ENCODE measurements at places on chromosomes 12 and 14. TPM values are rescaled to one million over a fixed set of nuclear protein-coding genes. Genes with fewer than 3 reads are reported as not detected.

GRCh38 chr14:90109858-90110257 is 48.1 kb downstream of the KCNK13 start:
- DNase-seq, result no peak

The KRT7 gene
- 7.0 TPM for total RNA-seq

The LYZ gene
- not detected for total RNA-seq

- DNase-seq, result no peak
These were observed 1.6 kb downstream of the SETD1B start for GRCh38 chr12:121805171-121806008.

- DNase-seq, result no peak
These were observed 159.9 kb upstream of the ALG10B start for GRCh38 chr12:38156497-38157245.

DNA sequence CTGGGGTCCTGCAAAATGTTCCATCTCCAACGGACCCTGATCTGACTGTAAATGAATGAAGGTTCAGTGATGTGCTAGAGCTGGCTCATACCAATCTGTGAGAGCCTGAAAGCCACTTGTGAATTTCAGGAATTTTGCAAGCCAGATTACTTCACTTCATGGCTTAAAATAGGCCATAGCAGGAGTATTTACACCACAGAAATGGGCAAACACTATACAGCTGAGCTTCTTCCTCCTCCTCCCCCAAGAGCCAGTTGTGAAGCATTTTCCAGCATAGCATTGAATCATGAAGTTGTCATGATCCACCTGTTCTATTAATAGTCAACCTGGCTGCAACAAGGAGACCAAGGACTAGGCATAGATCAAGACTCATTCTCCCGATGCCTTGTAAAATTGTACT is 141.3 kb upstream of the RASSF8 start:
- no peak for DNase-seq

- peak; percentile 40 for DNase-seq
These were observed 69.0 kb upstream of the BMP4 start for GRCh38 chr14:54025661-54026060.

GRCh38 chr12:58177366-58177765 is 236.0 kb downstream of the ATP23 start:
- no peak for DNase-seq

DNA sequence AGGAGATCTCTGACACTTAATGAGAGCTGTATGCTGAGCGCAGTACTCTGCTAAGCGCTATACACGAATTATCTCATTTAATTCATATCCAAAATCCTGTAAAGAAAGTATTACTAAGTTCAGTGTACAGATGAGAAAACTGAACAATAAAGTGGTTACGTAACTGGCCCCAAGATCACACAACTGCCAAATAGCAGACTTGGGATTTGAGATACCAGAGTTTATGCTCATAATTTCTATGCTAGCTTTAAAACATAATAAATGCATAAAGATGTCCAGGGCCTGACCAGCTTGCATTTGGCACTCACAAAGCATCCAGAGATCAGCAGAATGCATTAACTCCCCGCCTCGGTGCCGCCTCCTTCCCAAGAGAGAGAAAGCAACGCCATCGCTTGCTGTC is 83.2 kb upstream of the PWP1 start:
- no peak for DNase-seq

DNA sequence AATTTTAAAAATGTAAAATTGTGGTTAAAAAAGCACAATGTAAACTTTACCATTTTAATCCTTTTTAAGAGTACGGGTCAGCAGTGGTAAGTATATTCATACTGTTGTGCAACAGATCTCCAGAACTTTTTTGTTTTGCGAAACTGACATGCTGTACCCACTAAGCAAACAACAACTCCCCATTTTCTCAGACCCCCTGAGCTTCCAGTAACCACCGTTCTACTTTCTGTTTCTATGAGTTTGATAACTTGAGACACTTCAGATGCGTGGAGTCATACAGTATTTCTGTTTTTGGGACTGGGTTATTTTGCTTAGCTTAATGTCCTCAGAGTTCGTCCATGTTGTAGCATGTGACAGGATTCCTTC is 38.0 kb downstream of the CHST11 start:
- DNase-seq, result no peak

- DNase-seq, result no peak
These were observed 222.6 kb downstream of the NUAK1 start for GRCh38 chr12:105915997-105916759.

DNA sequence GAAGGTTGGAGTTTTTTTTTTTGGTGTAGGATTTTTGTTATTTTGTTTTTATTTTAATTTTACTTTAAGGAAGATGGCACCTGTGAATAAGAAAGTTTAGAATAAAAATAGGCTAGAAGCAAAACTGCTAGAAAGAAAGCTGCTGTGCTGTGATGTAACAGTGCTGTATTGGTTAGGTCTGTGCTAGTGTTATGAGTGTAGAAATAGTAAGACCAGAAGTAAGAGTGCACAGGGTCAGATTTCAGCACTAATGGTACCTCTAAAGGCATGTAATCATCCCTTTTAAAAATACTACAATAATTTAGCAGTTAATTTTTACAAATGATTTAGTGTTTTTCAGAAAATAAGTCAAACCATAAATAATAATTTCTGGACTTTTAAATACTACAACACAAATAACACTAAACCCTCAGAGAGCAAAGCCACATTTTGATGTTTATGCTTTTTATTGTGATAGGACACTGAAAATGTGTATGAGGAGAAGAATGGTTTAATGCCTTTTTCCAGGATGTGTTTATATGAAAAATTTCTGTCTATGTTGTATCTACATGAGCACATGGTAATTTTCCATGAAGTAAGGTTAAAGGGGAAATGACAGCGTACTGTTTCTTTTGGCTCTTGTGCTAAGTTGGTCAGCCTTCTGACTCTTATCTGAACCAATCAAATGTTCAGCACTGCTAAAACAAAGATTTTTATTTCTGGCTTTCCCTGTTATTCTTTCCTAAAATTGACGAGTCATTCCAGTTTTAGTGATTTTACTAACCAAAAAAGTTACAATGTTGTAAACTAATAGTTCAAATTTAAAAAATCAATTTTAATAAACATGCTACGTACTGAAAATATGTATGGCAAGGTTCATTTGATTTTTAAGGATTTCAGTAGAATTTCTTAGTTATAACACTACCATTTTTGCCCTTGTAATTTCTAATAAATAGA is 96.1 kb downstream of the PPHLN1 start:
- peak; percentile 99 for DNase-seq

The PZP gene
- total RNA-seq, result 0.26 TPM

DNA sequence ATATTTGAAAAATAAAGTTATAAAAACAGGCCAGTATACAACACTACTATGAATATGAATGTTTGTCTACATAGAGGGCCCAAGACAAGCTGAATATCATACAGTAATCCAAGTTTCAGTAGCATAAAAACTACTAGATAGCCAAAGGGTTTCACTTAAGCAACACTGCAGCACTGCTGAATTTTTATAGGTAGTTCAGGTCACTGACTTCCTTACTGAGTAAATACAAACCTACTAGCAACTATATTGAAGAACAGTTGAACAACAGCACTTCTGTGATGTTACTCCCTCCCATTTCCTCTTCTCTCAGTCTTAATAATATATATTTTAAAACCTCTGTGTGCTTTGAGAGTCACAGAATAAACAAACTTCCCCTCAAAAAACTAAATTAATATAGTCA is 42.7 kb downstream of the GTF2A1 start:
- DNase-seq, result no peak

- no peak for DNase-seq
These were observed 12.1 kb downstream of the SPX start for GRCh38 chr12:21538061-21538653.

- no peak for DNase-seq
These were observed 3.8 kb upstream of the CDKL1 start for GRCh38 chr14:50400461-50400860.

DNA sequence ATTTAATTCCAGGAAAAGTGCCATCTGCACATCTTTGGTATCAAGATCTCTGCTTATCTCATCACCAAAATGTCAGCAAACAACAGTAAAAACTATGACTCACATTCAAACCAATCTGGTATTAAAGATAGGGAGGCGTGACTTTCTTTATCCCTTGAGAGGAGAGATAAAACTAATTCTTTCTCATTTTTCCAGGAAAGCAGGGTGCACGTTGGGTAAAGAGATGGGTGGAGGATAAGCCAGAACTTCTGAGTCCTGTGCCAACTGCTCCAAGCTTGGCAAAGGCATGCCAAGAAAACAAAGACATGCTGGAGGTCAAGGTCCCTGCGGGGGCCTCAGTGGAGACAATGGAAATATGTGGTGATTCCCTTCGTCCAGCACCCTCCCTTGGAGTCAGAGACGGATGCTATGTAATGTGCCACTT is 225.8 kb upstream of the PLXNC1 start:
- DNase-seq, result no peak

The IFI27L1 gene
- total RNA-seq, result 13.0 TPM

DNA sequence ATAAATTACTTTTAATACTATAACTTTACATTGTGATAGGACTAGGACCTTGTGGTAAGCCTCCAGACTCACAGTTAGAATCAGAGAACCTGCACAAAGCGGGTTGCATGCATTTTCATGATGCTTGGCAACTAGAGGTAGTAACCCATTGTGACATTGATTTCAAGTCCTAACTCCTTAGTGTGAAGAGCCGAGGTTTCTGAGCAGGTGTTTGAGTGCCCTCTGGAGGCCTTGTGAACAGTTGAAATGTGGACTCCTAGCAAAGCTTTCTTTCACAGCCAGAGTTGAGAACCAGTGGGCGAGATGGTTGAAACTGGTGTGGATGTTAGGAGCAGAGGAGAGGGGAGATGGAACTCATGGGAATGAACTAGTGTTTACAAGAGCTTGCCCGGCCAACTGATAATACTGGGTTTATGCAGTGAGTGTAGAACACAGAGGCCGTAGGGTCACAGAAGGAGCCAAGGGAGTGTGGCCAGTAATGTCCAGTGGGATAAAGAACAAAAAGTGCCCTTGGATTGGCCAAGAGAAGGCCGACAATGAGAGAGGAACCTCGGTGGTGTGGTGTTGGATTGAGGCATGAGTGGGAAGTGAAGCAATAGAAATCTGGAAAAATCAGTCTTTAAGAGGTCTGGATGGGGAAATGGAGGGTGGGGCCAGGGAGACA is 10.9 kb downstream of the ZNF664 start:
- DNase-seq, result peak; percentile 78

GRCh38 chr12:27970401-27971120 is 2.0 kb downstream of the PTHLH start:
- peak; percentile 13 for DNase-seq

DNA sequence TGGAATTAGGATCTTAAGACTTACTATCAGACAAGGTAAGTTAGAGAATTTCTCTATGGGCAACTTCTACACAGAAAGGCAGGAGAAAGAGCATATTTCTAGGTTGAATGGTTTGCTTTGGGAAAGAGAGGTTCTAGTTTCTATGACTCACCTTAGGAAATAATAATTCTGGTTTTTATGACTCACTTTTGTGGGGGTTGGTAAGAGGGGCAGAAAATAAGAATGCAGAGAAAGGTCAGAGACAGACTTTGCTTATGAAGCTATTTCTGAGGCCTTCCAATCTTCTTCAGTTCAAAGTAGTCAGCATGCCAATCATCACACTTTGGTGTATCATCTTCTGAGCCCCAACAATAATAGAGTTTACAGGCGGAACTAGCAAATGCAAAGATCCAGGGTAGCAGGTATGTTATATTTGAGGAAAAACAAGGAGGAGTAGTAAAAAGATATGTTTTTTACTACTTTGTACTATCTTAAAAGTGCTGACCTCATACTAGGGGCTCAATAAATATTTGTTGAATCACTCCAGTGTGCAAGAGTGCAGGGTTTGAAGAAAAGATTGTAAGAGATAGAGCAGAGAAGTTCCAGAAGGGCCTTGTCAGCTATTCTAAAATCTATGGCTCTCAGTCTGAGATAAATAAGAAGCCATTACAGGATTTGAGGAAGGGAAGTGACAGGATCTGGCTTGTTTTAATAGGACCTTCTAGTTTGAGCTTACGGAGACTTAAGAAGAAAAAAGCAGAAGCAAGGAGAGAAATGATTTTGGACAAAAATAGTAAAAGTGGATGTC is 56.7 kb upstream of the LRFN5 start:
- DNase-seq, result no peak

DNA sequence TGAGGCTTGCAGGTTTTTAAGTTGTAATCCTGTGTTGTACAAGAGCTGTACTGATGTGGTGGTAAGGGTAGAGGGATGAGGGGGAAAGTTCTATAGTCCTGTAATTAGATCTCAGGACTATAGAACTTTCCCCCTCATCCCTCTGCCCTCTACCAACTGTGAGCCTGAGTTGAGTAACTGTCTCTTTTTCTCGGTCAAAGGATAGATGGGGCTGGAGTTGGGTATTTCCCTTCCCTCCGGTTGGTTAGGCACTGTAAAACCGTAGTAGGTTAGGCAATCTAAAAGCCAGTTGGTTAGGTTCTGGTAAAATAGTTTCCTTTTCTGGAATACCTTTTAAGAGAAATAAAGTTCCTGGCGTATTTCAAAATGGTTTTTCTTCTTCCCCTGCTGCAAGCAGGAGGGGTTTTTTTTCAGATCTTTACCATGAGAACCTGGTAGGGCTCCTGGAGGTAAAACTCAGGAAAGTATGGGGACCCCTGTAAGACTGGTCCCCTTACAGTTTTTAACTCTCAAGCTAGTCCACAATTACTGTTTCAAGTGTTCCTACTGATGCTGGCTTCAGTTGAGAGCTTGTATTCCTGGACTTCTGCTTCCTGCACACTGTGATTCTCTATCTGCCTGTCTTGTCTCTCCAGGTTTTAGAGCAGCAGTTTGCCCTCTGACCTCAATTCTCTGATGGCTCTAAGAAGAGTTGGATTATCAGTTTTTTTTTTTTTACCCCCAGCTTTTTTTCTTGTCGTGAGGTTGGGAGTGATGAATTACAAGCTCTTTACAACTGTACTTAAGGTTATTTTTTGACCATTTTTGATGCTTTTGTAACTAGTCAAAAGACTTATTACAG is 58.7 kb downstream of the FUT8 start:
- no peak for DNase-seq

The RAB5B gene
- 37.2 TPM for total RNA-seq

The FRS2 gene
- total RNA-seq, result 16.6 TPM

The PCNX1 gene
- 38.2 TPM for total RNA-seq

The IL22 gene
- total RNA-seq, result not detected

The AKAP5 gene
- total RNA-seq, result 0.13 TPM

DNA sequence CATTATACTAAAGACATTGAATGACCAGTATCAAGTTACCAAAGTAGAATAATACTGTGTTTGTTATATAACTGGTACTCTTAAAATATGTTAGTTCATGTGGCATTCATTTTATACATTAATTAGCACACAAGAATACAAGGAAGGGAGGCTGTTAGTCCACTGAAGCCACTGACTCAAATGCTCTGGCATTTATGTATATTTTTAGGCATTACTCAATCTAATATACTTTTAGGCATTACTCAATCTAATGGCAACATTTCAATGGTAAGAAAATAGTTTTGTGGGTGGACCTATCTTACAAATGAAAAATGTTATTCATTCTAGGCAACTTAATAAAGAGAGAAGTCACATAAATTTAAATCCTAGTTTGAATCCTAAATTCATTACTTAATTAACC is 874.4 kb upstream of the USP15 start:
- DNase-seq, result no peak

- no peak for DNase-seq
These were observed 10.6 kb upstream of the NCOR2 start for GRCh38 chr12:124577986-124578385.

The TMEM229B gene
- total RNA-seq, result 1.1 TPM

The KCNJ8 gene
- total RNA-seq, result under 0.01 TPM

Data from dermis microvascular lymphatic vessel endothelial cell (primary cell).